ENCODE measurements at places on chromosomes 7 and 10.

GRCh38 chr7:52917982-52918578, 117.4 kb upstream of the POM121L12 start:
- no peak for DNase-seq

GRCh38 chr10:94183666-94184264, 179.0 kb downstream of the NOC3L start:
- no peak for DNase-seq

DNA sequence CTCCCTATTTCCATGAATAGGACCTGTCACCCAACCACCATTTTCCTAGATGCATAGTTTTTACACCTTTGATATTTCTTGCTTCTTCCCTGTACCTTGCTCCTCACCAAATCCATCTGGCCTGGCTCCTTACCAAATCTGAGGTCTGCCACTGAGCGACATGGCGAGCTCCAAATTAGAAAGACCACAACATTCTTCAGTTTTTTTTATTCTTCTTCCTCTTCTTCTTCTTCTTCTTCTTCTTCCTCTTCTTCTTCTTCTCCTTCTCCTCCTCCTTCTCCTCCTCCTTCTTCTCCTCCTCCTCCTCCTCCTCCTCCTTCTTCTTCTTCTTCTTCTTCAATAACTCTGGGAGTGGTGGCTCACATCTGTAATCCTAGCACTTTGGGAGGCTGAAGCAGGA, 7.1 kb downstream of the CPED1 start:
- DNase-seq: no peak

DNA sequence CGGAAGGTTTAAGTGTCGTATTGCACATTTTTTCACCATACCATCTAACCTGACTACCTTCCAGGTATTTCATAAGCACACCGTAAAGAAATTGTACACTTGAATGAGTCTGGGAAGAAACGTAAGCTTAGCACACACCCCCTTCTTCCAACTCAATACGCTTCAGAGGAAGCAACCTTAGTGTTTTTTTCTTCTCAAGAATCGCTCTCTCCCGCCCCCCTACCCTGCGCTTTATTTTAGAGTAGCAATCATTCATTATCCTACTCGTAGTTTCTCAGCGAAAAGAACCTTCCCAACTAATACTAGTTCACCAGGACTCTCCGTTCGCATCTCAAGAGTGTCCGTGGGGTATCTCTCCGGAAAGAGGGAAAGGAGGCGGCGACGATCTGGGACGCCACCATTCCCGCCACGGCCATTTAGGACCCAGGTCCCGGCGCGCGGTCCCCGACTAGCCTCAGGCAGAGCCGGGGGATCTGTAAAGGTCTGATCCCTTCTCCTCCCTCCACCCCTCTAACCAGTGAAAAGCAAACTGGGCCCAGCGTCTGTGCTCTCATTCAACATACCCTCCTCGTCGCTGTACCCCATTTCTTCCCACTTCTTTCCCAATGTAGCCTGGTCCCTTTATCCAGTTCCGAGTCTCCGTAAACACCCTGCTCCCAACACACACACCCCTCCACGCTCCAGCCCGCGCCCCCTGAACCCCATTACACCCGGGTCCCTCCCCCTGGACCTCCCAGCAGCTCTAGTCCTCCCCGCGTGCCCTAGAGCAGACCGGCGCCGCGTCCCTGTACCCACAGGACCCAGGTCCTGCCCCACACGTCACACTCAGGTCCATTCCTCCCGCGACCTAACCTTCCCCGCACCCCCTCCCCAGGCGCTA, 16.0 kb downstream of the MYOZ1 start:
- DNase-seq: no peak

- no peak for DNase-seq
Observed at GRCh38 chr10:64635906-64636305, 1114.7 kb downstream of the REEP3 start.
